Fibroblast of lung (primary cell): ENCODE measurements at places on chromosomes 5 and 9. TPM values are rescaled to one million over a fixed set of nuclear protein-coding genes. Genes with fewer than 3 reads are reported as not detected.
A peak's percentile ranks its signal among the peaks of the same experiment; 100 is the strongest.

DNA sequence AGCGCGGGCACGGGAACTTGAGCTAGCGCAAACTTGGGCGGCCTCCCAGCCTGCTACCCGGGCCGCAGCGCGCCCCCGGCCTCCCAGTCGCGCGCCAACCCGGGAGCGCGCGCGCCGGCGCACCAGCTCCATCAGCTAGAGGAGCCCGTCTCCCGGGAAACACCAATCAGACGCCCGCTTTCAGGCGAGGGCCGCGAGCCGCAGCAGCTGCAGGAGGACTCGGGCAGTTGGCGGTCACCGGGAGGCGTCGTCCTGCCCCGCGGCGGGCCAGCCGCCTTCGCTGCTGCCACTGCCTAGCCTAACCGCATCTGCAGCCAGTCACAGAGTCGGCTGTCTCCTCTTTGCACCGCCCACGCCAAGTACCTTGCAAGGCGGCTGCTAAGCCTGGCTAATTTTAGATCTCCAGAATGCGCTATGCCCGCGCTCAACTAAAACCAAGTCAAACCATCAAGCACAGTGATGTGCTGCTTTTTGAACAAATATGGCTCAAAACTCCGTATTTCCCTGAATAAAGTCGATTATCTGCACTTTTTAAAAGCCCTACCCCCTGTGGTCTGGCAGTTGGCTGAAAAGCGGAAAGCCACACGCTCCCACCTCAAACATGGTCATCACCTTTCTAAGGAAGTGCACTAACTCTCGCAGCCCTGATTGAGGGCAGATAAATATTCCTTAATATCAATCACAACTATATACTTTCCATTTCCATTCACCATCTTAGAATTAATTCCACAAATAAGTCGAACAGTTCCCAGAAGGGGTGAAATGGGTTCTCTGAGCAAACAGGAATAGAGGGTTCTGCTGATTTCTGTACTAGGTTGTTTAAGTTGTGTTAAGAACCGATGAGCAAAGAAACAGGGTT, 221.8 kb downstream of the MEF2C start:
- DNase-seq: peak; percentile 71

DNA sequence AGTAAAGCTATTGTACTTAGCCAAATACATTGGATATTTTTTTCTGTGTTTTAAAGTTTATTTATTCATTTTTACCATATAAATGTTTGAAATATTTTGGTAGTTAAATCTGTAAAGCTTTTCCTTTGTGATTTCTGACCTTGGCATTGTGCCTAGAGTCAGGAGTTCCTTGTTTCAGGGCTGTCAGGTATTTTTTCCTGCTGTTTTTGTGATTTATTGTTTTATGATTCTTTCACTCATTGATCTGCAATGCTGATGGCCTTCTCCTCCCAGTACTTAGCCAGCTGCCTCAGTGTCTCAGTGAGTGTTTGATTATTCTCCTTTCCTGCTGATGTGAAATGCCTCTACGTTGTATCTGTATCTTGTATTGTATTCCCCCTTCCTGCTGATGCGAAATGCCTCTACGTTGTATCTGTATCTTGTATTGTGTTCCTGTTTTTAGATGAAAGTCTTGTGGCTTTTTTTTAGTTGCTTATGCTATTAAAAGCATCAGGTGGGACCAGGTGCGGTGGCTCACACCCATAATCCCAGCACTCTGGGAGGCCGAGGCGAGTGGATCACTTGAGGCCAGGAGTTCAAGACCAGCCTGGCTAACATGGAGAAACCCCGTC, 61.0 kb downstream of the EHMT1 start:
- no peak for DNase-seq

- DNase-seq: no peak
Measured at GRCh38 chr9:6645355-6646292, at the start of gene GLDC. GLDC (minus strand) TSS chr9:6645729; CDS start chr9:6645499, 230 bp downstream.

GRCh38 chr9:26415528-26415927, 477.1 kb downstream of the CAAP1 start:
- DNase-seq: no peak

DNA sequence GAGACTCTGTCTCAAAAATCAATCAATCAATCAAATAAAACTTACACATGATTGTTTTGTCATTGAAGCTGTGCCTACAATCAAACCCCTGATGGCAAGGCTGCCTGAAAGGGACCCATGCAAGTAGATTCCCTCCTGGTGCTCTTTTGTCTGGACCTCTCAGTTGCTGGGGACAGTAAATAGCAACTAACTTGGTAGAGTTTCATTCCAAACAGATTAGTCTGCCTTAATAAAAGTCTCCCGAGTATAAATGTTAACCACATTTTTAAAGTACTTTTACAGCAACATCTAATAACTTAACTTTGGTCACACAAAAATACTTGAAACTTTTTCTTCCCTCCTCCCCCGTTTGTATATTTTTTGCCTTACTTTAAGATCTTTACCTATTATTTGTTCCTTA, 105.5 kb downstream of the FEM1C start:
- DNase-seq: peak; percentile 47

GRCh38 chr5:131067636-131068035, 97.4 kb downstream of the HINT1 start:
- no peak for DNase-seq

GRCh38 chr5:152259702-152260101, 145.4 kb downstream of the NMUR2 start:
- DNase-seq: no peak

GRCh38 chr5:132102101-132102701, 28.6 kb downstream of the CSF2 start:
- peak; percentile 79 for DNase-seq

- peak; percentile 5 for DNase-seq
Measured at GRCh38 chr9:20623748-20624124, 1.4 kb upstream of the MLLT3 start.

- DNase-seq: no peak
Measured at GRCh38 chr9:131545003-131545785, at the start of gene PRRT1B. PRRT1B (plus strand) TSS chr9:131545523; CDS start chr9:131545616, 93 bp downstream.

DNA sequence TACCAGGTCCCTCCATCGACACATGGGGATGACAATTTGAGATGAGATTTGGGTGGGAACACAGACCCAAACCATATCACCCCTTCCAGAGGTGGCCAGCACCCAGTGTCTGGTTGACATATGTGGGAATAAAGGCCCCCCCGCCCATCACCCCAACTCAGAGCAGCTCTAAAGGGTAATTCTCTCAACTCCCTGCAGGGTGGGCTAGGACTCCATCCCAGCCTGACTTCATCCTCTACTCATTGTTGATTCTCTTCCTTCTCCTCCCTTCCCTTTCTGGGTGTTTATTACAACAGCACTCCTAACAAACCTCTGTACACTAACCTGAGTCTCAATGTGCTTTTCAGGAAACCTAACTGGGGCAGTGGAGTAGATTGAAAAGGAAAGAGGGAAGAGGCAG, 339.9 kb downstream of the ACTL7B start:
- no peak for DNase-seq

DNA sequence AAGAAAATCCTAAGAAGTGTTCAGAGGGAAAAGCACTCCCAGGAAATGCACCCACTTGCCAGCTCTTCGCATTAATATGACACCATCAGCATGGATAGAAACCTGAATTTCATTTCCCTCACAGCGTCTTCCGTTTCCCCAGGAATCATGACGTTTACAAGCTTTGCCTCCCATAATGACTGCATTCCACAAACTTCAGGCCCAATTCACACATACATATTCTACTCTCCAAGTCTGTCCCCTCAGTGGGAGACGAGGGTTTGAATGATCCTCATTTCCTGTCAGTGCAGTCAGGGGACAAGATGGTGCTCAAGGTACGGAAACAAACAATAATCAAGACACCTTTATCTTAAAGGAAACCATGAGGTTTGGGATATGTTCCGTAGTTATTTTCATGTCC, 44.9 kb upstream of the MAN2A1 start:
- DNase-seq: no peak

DNA sequence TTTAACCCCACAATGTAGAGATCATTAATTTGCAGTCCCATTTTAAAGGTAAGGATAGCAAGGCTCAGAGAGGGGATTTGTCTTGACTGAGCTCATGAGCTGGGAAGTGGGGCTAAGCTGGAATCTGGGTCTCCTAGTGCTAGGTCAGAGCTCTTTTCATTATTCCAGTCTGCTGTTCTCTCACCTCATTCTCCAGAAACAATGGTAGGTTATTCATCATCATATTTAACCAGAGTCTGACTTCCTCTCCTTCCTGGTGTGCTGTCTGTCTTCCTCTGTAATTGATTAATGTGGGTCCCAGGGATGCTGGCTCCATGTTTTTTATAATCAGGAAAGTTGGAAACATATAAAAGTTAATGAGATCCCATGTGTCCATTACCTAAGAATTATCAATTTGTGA, 20.6 kb downstream of the C9orf43 start:
- DNase-seq: no peak

The ANGPTL2 gene
- 56.9 and 128 TPM in 2 replicates for polyA plus RNA-seq

The CFAP77 gene
- not detected in 2 replicates for polyA plus RNA-seq
